ENCODE measurements at places on chromosomes 7 and 10.

DNA sequence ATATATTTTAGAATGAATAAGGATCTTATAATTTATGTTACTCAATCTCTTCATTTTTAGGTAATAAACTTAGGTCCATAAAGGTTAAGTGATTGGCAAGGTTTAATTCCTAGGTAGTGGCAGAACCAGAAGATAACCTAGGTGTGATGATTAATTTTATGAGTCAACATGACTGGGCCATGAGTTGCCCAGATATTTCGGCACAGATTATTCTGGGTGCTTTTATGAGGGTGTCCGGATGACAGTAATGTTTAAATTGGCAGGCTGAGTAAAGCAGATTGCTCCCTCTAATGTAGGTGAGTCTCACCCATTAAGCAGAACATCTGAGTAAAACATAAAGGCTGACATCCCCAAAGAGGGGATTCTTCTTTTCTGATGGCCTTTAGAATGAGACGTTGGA is 1349.3 kb upstream of the CELF2 start:
- DNase-seq: no peak

GRCh38 chr7:131231381-131232220 is 96.1 kb upstream of the MKLN1 start:
- peak; percentile 41 for DNase-seq

DNA sequence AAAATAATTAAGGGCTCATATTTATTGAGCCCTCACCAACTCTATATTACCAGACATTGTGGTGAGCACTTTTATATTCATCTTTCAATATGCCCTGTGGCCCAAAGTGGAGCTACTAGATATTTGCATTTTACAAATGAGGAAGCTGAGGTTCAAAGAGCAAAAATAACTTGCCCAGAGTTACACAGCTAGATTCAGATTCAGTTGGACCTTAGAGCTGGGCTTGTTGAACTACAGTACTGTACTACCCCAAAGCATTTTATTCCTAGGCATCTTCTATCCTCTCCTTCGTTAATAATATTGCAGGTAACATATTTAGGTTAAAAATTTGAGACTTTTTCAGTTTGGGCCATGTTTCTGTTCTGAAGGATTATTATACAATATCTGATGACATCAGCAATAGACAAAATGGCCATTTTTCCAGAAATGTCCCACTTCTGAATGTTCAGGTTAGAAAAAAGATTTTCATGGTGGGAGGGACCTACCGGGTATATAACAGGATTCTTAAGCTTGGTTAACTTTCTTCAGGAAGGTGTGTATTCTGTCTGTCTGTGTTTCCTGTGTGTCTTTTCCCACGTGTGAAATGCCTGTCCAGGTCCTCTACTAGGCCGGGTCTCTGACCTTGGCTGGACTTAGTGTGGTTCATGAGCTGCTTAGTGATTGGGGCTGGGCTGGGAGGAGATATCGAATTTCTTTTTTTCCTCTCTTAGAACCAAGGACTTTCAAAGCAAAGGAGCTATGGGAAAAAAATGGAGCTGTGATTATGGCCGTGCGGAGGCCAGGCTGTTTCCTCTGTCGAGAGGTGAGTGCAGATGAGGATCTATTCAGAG is 13.6 kb downstream of the PRXL2A start:
- no peak for DNase-seq

DNA sequence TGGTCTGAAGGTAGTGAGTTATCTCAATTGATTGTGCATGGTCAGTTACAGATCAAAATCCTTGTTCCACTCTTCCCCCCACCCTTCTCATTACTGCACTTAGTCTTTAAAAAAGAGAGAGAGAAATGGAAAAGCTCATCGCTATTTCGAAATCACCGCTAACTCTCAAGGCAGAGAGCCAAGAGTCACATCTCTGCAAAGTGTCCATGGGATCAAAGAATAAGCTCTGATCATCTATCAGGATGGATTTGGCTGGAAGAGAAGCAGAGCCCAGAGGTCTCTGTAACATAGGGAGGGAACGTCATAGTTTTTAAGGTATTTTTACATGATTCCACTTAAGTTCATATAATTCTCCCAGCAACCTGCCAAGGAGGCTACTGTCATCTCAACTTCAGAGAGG is 30.0 kb upstream of the MYH16 start:
- DNase-seq: no peak

- no peak for DNase-seq
Measured at GRCh38 chr7:129150199-129150996, 5.9 kb downstream of the TSPAN33 start.

DNA sequence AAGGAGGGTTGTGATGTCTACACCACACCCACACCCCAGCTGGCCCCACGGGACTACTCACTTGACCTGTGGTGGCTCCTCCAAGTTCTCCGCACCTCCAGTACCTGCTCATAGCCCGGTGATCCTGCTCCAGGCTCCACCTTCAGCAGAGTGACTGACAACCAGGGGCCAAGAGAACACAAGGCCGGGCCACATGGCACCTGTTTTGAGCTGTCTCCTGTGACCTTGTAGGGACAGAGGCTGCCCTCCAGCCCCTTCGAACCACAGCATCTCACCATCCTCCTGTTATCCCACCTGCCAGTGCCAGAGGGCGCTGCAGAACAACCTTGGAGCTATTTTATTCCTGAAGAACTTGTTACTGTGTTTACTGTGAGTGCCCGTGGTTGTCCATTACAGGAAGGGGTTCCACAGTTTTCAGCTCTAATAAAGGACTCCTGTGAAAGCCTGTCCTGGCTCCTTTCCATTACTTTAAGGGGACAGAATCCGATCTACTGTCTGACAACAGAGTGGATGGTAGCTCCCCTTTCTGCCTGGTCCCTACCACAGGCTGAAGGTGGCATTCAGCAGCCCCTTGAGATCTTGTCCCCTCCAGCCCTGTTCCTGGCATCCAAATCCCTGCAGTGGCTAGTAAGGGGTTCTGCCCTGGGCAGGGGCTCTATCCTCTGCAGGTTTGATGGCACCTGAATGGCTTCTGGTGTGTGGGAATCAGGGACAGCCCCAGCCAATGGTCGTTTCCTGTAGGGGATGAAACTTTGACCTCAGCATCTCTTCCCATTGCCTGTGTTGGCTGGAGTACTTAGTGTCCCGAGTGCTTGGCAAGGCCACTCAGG is 50.8 kb downstream of the C10orf120 start:
- DNase-seq: no peak

- DNase-seq: no peak
Measured at GRCh38 chr7:69871886-69872569, 273.8 kb downstream of the AUTS2 start.

DNA sequence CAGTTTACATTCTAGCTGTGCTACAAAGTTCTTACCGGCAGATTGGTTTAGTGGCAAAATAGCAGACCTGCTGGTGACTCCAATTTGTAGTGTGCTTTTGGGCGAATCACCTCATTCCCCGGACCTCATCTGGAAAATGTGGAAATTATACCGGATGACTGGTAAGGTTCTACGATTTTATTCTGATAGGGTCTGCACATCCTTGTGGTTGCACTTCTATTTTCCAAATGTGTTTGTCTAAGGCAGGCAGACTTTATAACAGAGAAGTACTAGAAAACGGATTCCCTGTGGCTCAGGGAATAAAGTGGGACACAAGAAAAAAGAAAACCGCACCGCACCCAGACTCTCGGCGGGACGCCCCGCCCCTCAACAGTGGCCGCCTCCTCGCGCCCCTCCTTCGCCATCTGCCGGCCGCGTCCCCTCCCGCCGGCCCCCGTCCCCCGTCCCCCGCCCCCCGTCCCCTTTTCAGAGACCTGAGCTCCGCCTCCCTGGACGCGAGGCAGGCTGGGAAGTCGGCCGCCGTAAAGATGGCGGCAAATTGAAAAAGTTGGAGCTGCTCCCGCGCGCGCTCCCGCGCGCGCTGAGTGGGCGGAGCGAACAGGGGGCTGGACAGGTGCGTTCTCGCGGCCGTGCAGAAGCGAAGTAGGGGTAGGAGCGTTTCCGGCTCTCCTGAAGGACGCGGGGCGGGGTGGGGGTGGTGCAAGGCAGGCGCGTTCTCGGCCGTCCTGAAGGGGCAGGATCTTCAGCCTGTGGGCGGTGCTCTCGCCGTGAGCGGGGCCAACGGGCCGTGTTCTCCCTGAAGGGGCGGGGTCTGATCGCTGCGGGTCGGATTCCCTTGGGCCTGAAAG is 532 bp upstream of the CCM2 start:
- peak; percentile 99 for DNase-seq

GRCh38 chr10:79928028-79928583 is 20.8 kb downstream of the SFTPD start:
- no peak for DNase-seq

DNA sequence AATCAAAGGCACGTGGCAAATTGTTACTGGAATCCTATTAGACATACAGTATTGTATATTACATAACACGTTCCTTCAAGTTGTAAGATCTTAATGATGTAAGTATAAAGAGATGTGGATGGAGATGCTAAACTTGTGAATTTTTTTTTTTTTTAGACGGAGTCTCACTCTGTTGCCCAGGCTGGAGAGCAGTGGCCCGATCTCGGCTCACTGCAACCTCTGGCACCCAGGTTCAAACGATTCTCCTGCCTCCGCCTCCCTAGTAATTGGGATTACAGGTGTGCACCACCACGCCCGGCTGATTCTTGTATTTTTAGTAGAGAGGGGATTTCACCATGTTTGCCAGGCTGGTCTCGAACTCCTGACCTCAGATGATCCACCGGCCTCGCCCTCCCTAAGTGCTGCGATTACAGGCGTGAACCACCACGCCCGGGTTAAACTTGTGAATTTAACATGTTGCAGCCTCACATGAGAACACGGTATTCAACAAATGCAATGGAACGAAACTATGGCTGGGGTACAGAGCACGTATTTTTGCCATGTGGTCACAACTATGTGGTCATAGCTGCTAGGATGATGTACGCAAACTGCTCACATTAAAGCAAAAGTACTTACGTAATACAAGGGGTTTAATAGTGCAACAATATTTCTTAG is 818 bp upstream of the SUPV3L1 start:
- peak; percentile 21 for DNase-seq

- DNase-seq: no peak
Measured at GRCh38 chr7:41928166-41928565, 225.3 kb upstream of the INHBA start.

DNA sequence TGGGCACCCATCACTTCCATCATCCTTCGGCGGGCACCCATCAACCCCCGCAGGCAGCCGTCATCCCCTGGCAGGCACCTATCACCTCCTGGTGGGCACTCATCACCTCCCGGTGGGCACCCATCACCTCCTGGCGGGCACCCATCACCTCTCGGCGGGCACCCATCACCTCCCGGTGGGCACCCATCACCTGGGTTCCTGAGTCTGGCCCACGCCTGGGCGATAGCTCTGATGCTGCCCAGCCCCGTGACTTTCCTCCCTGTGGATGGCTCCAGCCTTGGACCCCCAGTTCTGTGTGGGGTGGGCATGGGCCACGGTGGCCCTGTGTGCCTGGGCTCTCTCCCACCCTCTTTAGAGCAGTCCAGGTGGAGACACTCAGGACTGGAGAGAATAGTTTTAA is 29.0 kb downstream of the PFKFB3 start:
- no peak for DNase-seq

DNA sequence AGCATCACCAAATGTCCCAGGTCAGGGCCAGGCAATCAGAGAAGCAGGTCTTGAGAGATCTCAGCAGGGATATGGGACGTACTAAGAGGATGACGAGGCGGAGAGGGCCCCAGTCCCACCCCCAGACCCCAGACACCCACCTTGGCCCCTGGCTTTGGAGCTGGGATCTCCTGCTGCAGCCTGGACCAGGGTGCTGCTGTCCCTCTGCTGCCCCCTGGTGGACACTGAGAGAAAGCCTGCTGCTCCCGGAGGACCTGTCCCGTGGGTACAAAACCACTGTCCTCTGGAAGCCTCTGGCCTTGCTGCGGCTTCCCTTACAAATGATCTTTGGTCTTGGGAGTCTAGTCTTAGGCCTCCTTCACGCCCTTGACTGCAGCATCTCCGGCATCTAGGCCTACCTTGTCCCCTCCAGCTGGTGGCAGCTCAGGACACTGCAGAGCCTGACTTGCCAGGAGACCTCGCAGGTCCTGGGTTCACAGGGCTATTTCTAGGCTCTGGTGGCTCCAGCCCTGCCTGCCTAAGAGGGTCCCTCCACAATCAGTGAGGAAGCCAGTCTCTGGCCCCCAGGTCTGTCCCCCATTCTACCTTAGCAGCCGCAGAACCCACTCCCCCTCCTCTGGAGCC is 97.1 kb downstream of the RGS10 start:
- peak; percentile 63 for DNase-seq

DNA sequence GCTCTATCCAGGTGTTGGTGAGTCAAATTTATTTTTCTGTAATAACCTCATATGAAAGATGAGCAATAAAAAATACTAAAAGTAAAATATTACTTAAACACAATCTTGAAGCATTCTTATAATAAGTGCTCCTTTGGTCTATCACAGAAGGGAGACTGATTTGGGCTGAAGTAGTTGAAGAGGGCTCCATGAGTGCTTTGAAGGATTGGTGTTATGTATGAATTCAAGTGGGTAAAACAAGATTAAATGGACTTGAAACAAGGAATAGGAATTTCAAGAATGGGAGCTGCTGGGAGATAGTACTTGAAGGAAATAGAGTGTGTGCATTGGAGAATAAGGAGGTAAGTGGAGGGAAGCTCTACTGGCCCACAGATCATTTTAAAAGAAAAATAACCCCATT is 7.3 kb upstream of the OR2A2 start:
- no peak for DNase-seq

- DNase-seq: no peak
Measured at GRCh38 chr10:27717861-27718260, 27.8 kb downstream of the MKX start.

GRCh38 chr7:151851782-151852181 is 25.1 kb downstream of the PRKAG2 start:
- no peak for DNase-seq

DNA sequence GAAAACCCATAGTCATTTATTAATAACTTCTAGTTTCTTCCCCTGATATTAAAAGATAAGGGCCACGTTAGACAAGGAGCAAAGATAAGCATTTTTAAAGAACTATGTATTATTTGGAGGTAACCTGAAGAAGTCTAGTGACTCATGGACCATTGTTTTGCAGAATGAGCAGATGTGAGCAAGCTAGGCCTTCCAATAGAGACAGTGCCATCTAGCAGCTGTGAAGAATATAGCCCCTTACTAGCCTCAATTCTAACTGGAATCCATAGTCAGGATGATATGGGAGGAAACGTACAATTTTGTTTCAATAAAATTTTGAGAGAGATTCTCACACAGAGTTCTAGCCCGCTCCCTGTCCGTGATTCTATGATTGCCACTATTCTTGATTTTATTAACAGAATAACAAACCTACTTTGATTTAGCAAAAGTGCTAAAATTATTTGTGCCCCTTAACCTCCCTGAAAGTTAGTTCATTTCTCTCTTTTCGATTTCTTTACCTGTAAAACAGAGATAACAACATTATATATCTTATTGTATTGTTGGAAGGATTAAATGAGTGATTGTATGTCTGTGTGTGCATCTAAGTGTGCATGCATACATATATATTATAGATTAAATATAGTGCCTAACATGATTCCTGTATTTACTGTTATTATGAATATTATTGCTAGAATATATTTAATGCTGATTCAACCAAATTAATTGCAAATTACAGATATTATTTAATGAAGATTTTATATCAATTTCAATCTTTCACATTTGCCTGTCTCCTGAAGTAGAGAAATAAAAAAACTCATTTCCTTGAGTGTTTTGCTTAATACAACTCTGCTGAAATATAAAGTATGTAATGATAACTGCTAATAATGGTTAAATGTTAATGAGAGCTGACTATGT is 22.7 kb downstream of the FAM237B start:
- no peak for DNase-seq

- DNase-seq: no peak
Measured at GRCh38 chr7:35520810-35521625, 173.9 kb downstream of the HERPUD2 start.

GRCh38 chr7:98879198-98879978 is 1.1 kb downstream of the TRRAP start:
- DNase-seq: peak; percentile 38

Data from stimulated activated CD8-positive, alpha-beta memory T cell treated with anti-CD3 and anti-CD28 coated beads, Interleukin-7, amount 100 ng/mL, for 4 hours (primary cell).